Stimulated activated CD8-positive, alpha-beta memory T cell treated with anti-CD3 and anti-CD28 coated beads, Interleukin-4, amount 100 ng/mL, for 48 hours (primary cell): ENCODE measurements at places on chromosomes 2 and 18.

DNA sequence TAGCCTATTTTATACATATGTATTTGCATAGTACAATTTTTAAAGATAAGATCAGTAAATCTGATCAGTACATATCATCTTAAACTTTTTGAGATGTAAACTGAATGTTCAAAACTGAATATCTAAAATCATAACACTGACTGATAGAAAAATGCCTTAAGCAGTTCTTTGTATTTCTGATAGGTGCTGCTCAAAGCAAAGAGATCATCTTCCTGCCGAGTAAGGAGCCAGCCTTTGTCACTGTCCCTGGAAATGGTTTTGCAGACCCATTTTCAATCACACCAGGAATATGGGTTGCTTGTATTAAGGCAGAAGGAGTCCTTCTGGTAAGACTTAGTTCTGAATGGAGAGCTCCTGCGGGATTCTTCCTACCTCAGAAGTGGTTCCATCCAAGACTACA lies 135.0 kb downstream of the LAMA3 start:
- DNase-seq: no peak

DNA sequence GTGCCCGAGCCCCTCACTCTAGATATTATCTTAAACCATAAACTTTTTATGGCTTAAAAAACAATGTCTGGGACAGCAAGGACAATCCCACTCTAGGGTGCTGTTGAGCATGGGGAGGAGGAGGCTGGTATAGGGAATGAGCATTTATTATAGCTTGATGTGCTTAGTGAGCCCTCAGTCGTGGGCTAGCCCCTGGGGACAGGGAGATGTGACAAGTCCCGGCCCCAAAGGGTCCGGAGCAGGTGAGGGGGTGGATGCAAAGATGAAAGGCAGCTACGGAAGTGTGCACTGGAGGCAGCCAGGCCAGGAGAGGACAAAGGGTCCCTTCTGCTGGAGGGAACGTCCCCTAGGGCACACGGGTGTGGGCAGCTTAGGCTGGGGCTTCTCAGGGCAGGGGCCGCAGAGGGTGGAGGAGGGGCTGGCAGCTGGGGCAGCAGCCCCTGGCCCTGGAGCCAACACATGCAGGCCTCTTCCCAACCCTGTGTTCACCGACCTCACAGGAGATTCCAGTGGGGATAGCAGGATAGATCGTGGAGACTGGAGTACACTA lies 106.3 kb upstream of the GPC1 start:
- no peak for DNase-seq

GRCh38 chr18:38972571-38972970 lies 1407.0 kb upstream of the CELF4 start:
- DNase-seq: no peak

DNA sequence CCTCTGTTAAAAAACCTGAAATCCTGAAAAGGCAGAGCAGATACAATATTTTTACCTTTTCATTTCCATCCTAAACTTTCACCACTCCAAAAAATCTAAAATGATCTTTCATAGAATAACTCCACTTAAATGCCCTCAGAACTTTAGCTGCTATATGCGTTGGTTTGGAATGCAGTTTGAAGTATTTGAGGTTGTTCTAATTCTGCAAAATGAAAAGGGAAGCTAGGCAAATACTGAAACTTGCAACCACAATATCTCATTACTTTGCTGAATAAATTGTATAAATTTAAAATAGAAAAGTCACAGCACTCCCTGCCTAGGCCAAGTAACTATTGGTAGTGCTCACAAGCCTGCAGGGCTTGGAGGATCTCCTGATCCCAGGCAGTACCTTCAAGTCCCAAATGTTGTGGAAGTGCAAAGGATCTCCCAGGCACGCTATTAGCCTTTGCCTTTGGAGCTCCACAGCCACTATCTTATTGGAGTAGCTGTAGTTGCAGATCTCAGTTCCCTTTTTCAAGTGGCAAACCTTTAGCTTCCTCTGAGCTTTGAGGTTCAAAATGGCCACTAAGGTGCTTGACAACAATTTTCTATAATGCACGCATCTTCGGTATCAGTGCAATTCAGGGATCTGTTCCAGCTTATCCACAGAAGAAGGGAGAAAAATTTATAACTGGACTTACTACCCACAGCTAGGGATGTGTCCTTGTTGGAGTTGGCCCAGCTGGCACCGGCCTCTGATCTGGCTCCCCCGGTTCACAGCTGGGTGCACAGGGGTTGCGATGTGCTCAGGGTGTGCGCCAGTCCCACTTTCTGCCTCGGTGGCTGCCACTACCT lies 43.4 kb upstream of the ANKRD62 start:
- DNase-seq: no peak

GRCh38 chr2:101501443-101501842 lies 26.5 kb upstream of the RFX8 start:
- DNase-seq: no peak

DNA sequence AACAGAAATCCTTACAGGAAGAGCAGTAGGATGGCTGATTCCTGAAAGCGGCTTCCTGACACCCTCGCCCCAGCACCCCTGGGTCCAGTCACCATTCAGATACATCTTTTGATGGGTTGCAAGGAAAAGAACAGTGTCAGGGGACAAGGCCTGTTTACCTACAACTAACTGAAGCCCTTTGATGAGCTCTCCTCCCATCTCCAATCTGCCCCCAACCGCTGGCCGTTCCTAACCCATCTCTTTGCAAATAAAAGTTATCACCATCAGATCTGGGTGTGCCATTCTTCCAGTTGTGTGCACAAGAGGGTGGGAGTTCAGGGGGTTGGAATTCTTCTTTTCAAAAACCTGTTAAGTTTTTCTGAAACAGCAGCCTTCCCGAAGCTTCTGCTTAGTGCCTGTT lies 48.9 kb downstream of the ARL4C start:
- no peak for DNase-seq

GRCh38 chr2:207258263-207258991 lies 92.7 kb upstream of the KLF7 start:
- DNase-seq: no peak

GRCh38 chr2:177432703-177433102 lies 40.1 kb downstream of the AGPS start:
- DNase-seq: no peak

GRCh38 chr2:160375037-160375436 lies 118.6 kb downstream of the RBMS1 start:
- DNase-seq: no peak

DNA sequence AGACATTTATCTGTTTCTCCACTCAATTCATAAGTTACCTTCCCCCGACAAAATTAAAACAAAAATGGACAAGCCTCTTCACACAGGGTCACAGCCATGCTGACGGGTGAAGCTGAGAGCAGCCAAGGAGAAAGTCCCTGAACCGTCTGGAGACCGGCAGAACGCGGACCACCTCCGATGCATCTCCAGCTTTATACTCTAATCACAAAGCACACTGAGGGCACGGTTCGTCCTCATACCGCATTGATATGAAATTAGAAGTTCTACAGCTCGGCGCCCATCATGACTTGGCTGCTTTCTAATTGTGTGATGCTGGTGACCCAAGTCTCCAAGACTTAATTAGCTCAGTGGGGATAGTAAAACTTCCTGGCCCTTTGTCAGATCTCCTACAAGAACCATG lies 181.2 kb upstream of the PXDN start:
- DNase-seq: no peak

GRCh38 chr2:74052732-74053710 lies 68.3 kb downstream of the TET3 start:
- no peak for DNase-seq
